Liver (tissue), 10 donors: ENCODE measurements at places on chromosomes 4 and X.

DNA sequence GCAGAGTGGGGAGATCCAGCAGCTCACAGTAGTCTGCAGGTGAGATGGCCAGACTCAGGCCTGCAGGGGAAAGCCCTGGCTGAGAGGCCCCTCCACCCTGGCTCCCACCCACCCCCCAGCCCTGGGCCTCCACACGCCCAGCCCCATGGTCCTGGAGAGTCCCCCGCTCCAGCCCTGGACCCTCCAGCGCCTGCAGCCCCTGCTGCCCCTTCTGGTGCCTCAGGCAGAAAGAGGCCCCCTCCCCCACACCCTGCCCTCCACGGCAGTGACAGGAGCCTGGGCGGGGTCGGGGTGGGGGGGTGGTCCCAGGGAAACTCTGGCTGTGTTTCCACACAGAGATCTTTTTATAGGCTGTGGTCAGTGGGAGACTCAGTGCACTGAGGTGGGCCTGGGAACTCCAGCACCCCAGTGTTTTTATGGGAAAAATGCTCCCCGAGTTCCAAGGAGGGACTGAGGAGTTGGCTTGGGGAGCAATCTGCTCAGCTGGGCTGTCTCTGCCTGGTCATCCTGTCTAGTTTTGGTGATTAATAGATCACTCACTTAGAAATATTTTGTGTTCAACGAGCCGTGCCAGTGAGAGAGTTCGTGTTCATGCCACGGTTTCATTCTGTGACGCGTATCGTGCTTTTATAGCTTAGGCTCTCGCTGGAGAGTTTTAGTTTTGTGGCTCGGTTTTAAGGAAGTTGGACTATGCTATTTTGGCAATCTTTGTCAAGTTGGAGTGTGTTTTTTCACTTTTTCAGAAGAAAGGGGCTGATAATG lies 53.1 kb upstream of the HGFAC start:
- no peak for DNase-seq

DNA sequence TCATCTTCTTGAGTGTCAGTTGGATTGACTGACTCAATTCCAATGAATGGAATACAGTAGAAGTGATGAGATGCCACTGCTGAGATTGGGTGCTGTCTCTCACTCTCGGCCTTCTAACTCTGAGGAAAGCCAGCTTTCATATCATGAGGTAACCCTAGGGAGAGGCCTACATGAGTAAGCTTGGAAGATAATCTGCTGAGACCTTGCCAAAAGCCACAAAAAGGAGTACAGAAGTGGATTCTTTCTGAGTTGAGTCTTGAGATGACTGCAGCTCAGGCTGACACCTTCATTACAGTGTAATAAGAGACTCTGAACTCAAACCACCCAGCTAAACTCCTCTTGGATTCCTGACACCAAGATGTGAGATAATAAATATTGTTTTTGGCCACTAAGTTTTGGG lies 537.4 kb upstream of the MAGEB18 start:
- DNase-seq, result no peak

DNA sequence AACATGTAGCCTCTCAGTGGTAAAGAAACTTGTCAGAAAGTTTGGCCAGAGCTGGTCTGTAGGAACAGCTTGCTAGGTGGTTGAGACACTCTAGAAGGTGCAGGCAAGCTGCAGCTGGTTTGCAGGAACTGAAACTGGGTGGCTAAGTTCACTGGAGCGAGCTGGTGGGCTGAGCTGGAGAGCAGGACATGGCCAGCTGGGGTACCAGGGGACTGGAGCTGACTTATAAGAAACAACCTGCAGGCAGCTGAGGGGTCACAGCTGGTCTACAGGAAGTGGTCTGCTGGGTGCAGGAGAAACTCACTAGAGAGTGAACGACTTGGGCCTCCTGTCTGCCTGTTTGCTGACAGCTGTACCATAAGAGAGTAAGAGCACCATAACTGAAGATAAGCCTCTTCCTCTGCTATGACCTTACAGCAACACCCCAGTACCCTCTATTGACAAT lies 157.1 kb upstream of the LNX1 start:
- DNase-seq, result no peak

DNA sequence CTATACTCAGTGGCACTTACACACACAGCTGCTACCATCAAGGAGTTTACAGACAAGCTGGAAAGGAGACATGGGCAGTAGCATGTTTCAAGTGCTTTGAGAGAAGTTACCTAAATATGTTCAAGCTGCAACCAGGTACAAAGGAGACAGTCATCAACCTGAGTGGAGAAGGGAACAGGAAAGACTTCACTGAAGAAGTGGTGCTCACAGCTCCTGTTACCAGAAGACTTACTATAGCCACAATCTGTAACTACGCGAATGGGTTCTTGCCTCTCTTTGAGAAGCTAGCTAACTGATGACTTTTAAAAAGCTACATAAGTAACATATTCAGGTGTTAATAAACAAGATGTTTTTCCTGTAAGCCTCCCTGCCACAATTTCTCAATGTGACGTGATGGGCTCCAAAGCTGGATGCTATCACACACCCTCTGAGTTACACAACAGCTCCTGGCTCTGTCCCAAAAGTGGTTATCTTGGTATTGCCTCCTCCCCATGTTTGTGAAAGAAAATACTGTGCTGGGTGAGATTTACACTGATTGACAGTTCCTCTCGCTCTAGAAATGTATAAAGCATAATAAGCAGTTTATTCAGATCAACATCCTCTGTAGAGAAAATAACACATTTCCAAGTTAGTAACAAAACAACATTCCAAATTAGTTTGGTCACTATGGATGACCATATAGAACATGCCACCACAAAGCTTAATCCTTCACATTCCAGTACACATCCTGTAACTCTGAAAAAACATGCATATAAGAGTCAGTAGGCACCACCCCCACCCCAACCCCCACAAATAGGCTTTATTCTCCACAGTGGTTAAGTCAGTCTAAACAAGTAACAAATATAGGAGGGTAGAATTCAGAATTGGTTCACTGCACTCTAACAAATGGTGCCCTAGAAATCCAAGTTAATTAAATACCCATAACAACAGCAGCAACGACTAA lies 81.8 kb downstream of the FRYL start:
- DNase-seq, result peak; percentile 63

GRCh38 chr4:162727232-162727631 lies 439.5 kb downstream of the NAF1 start:
- no peak for DNase-seq

DNA sequence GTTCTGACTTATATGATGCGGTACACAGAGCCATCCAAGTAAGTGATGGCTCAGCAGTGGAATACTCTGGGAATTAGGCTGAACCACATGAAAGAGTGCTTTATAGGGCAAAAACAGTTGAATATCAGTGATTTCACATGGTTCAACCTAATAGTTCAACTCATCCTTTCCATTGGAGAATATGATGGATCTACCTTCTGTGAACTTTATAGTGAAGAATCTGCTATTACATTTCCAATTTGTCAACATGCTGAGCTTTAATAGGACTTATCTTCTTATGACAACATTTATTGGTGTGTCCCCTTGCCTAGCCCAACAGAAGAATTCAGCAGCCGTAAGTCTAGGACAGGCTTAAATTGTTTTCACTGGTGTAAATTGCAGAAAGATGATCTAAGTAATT lies 15.4 kb upstream of the AFP start:
- DNase-seq, result no peak

DNA sequence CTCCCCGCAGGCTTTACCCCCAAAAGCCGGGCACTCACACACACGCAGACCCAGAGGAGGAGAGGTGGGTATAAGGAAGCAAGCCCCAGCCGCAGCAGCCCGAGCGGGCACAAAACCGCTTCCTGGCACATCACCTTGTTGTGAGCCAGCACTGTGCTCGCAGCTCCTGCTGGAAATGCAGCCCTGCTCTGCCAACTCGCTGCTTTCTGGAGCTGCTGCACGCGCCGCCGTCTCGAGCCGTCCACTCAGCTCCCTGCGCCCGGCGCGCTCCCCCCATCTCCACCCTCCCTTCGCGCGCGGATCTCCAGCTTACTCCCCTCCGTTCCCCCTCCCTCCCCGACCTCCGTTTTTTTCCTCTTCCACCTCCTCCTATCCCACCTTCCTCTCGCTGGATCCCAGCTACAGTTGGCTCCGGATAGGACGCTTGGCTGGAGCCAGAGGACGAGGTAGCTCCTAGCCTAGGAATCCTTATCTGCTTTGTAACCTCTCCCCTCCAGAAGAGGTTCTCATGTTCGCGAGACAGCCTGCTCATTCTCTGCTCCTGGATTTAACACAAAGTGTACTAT lies at the start of gene SPOCK3:
TSS of gene SPOCK3 (minus strand) at position 179 of the 566 bp plus-strand sequence.
- peak; percentile 34 for DNase-seq

- DNase-seq, result no peak
Observed at GRCh38 chr4:100736641-100737451, 219.0 kb upstream of the EMCN start.

DNA sequence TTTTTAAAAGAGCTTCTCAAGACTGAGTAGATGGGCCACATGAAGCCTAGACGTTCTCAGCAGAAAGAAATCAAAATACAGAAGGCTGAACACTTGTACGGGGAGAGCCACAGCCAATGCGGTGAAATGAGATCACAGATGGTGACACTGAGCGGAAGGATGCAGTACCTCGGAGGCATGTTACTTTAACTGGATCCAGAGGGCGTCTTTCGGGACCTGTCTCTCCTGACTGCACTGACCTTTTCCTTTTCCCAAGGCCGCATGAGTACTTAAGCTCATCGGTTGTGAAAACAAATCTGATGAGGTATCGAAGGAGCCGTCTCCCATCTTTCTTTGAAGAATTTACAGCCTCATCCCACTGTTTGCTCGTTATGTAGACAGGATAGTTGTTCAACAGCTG lies 32.6 kb downstream of the BEND4 start:
- no peak for DNase-seq

- no peak for DNase-seq
Observed at GRCh38 chr4:182600093-182600492, 317.1 kb downstream of the DCTD start.

DNA sequence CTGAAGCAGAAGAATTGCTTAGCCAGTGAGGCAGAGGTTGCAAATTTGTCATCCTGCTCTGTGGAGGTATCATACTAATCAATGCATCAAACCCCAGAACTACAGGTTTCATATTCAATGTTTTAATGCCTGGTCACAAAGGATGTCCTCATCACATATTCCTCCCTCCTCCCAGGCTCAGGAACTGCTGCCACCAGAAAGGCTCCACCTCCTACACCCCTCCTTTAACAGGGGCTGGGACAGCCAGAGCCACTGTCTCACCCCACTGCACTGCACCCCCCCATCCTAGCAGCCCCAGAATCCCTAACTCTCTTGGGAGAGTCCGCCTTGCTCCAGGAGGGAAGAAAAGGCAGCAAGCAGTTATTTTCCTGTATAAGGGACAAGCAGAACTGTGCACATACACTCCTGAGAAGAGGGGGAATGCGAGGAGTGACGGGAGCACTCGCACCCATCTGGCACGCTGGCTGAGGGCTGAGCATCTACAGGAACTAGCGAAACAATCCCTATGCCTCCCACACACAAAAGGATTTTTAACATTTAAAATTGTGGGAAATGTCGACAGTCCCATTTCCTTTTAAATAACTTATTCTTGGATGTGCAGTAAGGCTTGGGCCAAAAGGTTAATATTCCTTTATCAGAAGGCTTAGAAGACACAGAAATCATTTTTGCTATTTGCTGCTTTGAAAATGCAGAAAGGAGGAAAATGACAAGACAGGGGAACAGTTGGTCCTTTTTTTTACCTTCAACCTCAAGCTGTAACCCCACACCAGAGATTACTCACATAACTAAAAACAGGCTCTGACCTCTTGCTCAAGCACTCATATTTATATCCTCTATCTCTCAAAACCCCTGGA lies 27.8 kb downstream of the CD99L2 start:
- DNase-seq, result no peak

- no peak for DNase-seq
Observed at GRCh38 chrX:12567857-12568256, 223.4 kb upstream of the PRPS2 start.

GRCh38 chr4:133588306-133588705 lies 439.2 kb downstream of the PCDH10 start:
- no peak for DNase-seq

- DNase-seq, result no peak
Observed at GRCh38 chr4:143625632-143626031, 74.8 kb downstream of the FREM3 start.

DNA sequence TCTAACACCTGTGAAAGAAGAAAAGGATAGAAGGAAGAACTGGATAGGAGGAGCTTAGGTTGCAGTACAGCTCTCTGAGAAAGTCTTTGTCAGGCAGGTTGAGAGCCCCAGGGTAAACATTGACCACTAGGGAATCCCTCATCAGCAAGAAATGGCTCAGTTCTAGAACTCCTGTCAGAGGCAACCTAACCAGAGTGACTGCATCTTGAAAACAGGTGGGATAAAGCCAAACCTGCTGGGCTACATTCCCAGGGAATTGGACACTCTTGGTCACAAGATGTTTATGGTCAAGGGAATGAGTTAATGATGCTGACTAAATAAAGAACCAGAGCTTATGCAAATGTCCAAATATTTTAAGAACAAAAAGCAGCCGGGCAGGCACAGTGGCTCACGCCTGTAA lies 108.3 kb upstream of the MED14 start:
- no peak for DNase-seq

DNA sequence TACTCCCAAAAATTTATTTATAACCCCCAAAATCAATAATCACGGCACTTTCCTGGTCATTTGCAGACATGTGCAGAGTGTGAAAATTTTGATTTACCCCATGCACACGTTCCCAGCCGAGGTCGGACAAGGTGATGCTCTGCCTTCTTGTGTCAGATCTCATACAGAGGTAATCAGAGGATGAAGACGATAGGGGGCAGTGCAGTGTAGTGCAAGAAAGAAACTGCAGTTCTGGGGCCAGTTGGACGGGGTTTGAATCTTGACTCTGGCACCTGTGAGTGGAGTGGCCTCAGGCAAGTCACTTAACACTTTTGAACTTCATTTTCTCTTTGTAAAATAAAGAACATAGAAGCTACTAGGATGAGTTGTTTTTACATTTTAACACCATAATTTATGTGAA lies 88.4 kb downstream of the FRMPD3 start:
- peak; percentile 33 for DNase-seq

DNA sequence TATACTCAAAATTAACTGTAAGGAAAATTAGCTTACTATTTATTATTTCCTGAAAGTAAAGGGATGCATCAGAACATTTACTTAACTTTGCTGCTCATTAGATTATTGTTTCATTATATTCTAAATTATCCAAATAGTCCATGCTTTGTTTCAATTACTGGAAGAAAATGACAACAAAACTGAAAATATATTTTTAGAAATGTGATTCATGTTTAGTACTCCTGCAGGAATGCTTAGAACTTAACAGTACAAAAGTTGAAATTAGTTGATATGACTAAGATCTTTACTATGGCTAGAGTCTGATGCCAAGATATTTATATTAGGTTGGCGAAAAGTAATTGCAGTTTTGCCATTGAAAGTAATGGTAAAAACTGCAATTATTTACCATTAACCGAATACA lies 660.5 kb upstream of the PABPC4L start:
- no peak for DNase-seq

DNA sequence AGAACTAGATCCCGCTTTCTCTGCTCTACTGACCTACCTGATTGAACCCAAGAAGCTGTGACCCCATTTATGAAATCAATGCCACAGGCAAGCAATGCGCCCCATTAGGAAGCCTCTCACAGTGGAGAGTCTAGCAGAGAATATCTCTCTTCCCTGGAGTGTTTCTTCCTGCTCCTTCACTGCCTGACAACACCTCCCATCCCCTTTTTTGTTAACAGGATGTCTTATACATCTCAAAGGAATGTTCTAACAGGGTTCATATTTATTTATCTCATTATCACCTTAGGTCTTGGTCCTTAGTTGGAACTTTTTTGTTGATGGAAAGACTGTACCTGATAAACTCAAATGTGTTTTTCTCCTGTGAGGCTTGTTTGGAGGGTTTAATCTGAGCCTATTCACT lies 35.5 kb downstream of the SLIT2 start:
- DNase-seq, result no peak

- no peak for DNase-seq
Observed at GRCh38 chrX:31870267-31870666, 798.4 kb upstream of the FTHL17 start.

GRCh38 chr4:166039822-166040221 lies 166.8 kb downstream of the TLL1 start:
- DNase-seq, result no peak
